ENCODE measurements at places on chromosomes 5 and 9. TPM values are rescaled to one million over a fixed set of nuclear protein-coding genes. Genes with fewer than 3 reads are reported as not detected.

GRCh38 chr5:21773456-21773855 is 1079.7 kb downstream of the CDH12 start:
- DNase-seq, result no peak

GRCh38 chr5:171706736-171707441 is 78.7 kb upstream of the SMIM23 start:
- no peak for DNase-seq

- no peak for DNase-seq
Measured at GRCh38 chr5:154761046-154761736, 6.0 kb downstream of the LARP1 start.

DNA sequence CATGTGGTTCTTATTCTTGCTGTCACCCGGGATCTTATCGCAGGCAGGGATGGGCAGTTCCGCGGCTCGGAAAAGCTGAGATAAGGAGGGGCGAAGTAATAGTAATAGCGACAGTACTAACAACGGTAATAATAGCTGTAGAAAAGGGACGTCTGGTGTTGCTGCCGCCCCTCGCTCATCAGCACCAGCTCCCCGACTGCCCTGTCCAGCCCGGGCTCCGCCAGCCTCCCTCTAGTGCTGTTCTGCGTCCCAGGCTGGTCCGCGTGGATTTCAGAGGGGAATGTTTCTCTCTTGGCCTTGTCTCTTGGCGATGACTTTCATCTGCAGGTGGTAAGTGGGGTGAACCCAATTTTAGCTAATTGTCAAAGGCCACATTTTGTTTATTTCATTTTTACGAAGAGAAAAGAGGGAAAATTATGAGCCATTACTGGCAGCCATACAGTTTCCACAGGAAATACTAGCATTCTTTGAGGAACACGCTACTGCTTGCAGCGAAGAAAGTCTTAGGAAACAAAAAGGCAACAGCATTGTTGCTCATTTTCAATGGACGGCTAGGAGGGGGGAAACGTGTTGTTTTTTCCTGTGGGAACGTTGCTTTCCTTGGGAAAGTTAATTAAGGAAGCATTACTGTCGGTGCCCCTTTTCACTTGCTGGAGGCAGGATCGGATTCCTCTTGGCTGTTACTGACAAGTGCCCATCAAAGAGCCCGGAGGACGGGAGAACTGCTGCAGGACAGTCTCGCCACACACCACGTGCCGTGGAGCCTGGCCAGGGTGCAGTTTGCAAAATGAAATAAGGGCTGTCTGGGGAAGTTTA is 762 bp downstream of the SNCAIP start:
- DNase-seq, result peak; percentile 51

DNA sequence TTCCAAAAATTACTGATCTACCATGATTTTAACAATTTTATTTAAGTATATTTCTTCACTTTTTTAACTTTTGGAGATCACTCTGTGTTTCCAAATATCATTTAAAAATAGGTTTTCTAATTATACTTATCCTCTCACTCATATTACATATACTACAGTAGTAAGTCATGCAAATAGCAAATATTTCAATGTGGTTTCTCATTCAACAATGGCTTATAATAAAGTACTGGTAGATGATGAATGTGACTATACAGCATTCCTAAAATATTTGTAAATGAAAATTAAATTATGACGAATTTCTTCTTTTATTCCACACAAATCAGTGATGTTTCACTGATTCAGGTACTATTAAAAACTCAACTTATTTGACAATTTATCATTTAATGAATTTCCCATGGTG is 176.3 kb upstream of the MEF2C start:
- no peak for DNase-seq

- no peak for DNase-seq
Measured at GRCh38 chr9:77710316-77710715, 62.2 kb upstream of the GNA14 start.

DNA sequence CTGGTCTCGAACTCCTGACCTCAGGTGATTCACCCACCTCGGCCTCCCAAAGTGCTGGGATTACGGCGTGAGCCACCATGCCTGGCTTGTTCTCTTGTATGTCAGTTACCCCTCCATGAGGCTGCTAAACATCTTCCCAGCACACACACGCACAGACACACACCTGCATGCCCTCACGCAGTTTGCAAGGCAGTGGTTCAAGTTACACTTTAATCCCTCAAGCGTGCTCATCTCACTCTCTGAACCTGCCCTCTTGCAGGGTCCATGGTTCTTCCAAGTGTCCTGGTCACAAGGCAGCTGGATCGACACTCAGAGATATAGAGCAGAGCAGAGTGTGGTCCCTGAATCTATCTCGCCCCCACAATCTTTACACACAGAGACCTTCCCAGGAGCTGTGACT is 34.1 kb upstream of the RUFY1 start:
- DNase-seq, result no peak

DNA sequence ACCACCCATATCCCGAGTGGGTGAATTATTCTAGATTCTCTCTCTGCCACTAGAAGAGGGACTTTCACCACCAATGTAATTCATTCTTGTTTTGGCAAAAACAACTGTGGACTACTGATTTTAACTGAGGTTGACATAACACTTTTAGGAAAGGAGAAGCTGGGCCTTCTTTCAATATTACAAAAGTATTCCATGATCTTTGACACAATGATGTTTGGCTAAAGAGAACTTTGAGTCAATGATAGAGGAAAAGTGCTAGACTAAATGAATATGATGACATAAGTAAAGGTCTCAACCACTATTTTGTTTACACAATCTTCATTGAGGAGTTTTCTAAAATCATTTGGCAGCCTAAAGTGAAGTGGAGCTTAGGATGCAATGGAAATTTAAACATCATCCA is 336.9 kb upstream of the PDE4D start:
- DNase-seq, result no peak

- no peak for DNase-seq
Measured at GRCh38 chr5:59238126-59238902, 655.2 kb downstream of the PDE4D start.

DNA sequence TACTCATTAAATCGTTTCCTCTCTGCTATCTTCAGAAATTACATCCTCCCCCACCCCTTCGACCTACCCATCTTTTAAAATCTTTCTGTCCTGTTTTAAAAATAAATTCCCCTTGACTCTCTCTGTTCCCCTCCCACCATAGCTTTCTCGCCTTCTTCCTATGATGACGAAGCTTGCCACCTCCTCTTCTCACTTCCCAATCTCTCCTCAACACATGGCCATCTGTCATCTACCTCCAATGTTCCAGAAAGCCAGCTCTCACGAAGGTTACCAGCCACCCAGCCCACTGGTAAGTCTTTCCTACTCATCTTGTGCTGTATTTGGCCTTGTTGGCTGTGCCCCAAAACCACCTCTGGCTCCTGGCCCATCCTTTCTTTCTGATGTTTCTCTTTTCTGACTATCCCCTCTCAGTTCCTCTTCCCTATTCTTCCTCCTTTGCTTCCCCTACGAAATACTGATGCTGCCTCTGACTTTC is 346.3 kb downstream of the ENC1 start:
- no peak for DNase-seq

DNA sequence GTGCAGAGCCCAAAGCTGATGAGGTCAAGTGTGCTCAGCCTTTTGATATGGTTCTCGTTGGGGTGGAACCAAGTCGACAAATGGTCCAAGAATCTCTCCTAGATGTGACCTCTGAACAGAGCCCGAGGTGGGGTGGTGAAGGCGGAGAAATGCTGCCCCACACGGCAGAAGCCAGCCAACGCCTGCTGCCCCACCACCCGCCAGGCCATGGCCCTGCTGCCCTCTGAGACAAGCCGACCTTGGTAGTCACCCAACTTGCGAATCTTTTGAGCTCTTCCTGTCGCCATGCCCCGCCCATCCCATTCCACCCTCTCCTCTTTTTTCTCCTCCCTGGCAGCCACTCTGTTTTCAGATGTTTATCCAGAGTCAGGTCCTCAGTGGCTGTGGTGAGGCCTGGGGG is 91.5 kb upstream of the EGFLAM start:
- DNase-seq, result no peak

- DNase-seq, result no peak
Measured at GRCh38 chr9:126222363-126222834, 104.2 kb upstream of the MVB12B start.

DNA sequence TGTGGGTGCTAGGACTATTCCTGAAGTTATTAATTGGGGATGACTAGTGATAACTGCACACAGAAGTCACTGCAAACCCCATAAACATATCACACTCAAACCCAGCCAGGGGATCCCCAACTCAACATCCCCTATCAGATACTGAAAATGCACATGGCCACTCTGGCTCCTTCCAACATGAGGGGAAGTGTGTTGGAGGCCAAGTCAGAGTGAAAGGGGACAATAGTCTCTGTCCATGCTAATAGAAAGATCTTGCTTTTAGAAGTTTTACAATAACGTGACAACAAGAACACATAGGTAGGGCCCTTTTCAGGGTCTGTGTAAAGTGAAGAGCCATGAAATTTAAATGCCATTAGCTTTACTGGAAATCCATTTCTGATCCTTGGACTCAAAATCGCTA is 98.8 kb upstream of the SEMA6A start:
- no peak for DNase-seq

DNA sequence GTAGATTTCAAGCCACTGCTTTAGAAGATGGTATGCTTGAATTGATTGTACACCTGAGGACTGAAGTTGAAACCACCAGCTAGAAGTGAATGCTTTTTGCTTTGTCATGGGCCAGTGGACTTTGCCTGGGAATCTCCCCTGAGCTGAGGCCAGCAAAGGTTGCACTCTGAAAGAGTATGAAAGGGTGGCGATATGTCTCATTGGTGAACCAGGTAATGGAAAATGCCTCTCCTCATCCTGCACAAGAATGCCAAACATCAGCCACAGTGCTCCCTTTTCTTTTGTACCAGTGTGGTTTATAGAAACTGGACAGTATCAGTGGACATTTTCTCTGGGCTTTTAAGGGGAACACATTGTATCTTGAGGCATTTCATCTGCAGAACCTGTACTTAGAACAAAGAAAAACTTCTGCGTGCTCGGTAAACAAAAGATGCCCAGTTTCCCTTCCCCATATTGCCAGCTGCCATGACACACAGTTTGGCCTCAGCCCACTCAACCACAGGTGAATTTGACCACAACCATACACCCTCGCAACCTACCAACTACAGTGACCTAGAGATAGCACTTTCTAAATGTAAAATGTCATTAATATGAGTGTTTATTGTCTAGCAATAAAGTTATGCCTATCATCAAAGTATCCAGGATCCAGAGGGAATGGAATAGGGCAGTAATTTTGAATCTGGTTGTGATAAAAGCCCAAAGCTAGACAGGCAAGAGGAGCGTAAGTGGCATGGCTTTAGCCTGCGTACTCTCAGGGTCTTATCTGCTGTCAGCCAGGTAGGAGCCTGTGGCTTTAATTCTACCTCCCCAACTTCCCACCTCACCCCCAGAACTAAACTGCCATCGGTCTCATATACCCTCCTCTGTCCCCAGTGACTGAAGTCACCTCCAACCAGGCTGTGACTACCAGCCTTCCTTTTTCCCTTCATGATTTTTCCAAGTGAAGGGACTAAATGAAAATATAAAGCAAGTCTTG is 79.5 kb upstream of the LHFPL2 start:
- DNase-seq, result no peak

DNA sequence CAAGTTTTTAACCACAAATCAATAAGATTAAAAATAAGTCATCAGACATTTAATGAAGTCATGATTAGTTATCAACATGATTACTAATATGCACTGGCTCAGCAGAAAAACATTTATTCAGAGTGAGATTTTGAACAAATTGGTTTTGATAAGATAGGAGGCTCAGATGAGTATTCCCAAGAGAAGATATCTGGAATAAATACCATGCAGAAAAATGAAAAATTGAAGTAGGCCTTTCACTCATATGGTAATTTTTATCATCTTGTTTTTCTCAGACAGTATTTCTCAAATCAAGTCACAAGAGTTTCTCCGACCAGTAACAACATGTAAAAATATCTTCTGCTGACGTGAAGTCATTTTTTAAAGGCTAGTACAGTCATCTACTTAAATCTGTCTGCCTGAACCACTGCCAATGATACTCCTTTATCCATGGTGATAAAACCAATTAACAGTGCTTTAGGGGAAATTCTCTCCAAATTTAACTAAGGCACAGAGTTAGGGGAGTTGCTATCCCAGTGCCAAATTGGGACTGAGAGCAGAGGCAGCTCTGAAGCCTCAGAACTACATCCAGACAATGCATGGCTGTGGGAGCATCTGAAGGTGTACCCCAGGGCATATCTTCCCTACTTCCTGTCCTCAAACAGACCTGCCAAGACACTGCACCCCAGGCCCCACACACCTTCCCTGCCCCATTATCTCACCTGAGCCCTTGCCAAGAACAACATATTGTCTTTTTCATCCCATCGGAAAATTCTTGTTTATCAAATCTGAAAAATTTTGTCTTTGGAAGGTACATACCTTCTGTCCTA is 105.5 kb upstream of the TSLP start:
- no peak for DNase-seq

- DNase-seq, result no peak
Measured at GRCh38 chr9:135020481-135021392, 66.7 kb upstream of the OLFM1 start.

GRCh38 chr9:125789196-125789595 is 42.0 kb downstream of the PBX3 start:
- no peak for DNase-seq

DNA sequence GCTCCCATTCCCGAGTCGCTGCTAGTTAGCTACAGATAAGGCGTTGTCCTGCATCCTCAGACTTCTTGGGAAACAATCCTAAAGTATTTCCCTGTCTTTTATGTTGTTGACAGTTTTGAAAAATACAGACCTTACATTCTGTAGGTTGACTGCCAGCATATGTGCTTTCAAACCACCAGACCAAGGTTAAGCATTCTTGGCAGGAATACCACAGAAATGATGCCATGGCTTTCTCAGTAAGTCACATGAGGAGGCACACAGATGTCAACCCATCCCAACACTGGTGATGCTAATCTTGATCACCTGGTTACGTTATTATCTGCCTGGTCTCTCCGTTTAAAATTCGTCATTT is 871 bp downstream of the GLE1 start:
- no peak for DNase-seq

The PRLR gene
- 5.2 TPM for total RNA-seq

The SMIM33 gene
- total RNA-seq, result not detected

The SPINK4 gene
- total RNA-seq, result not detected

The REEP2 gene
- total RNA-seq, result 40.3 TPM

The IDNK gene
- 3.3 TPM for total RNA-seq

The AMACR gene
- 8.6 TPM for total RNA-seq

The FAM151B gene
- total RNA-seq, result 14.7 TPM

The ZNG1A gene
- 37.8 TPM for total RNA-seq

The WHRN gene
- 7.7 TPM for total RNA-seq

The GRIA1 gene
- 171 TPM for total RNA-seq

The MAMDC2 gene
- total RNA-seq, result 9.6 TPM

Measured in cerebellum (tissue), 4 donors.